ENCODE measurements at places on chromosomes 6 and 20.

DNA sequence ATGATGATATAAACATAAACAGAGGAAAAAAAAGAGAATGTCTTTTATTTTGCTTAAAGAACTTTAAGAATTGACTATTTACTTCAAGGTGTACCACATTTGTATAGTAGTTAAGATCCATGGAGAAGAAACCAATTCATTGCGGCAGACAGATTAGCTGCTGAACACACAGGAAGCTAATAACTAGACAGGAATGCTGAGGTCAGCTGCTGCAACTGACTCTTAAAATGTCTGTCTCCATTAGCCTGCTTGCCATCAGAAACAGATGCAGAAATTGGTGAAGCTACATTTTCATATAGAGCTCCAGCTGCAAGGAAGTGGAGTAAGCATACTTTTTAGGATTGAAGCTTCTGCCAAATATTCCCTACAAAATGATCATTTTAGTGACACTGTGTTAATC lies 939.5 kb downstream of the EPHA7 start:
- DNase-seq: no peak

DNA sequence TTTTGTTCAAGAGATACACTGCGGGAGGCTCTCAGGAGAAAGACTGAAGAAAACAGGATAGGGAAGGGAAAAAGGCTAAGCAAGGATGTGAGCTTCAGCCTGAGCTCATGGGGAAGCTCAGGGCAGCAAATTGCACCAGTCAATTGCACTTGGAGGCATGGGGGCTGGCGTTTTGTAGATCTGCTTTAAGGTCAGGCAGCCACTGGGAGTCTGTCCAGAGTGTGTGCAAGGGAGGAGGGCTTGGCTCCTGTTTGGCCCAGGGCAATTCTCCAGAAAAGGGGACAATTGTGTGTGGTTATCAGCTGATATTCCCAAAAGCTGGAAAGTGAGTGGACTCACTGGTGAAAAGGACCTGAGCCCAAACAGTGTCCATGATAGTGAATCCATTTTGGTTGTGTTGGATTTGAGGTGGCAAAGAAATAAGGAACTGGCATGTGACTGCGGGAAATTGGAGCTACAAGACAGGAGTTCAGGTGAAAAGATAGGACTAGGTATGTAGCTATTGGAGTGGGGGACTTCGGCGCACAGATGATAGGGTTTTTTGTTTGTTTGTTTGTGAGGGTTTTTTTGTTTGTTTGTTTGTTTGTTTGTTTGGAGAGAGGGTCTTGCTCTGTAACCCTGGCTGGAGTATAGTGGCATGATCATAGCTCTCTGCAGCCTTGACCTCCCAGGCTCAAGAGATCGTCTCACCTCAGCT lies 22.3 kb upstream of the IER3 start:
- no peak for DNase-seq

DNA sequence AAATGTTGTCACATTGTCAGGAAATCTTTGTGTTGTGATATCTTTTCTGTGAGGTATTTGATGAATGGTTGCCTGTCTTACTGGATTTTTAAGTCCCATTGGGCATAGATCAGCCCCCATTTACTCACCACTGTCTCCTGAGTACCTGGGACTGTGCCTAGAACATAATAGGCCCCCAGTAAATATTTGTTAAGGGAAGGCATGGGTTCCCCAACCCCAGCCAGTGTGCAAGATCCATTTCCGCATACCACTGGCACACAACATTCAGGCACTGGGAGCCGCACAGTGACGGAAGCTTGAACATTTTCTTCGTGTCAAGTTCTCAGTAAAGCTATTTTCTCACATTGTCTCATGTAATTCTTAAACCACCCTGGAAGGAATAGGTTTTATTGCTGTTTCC lies 72.2 kb downstream of the UNC5CL start:
- no peak for DNase-seq

- peak; percentile 69 for DNase-seq
Observed at GRCh38 chr6:113464960-113465359, 392.2 kb upstream of the MARCKS start.

- peak; percentile 91 for DNase-seq
Observed at GRCh38 chr6:132153221-132153898, 202.2 kb upstream of the CCN2 start.

GRCh38 chr6:21648475-21649050 lies 55.0 kb downstream of the SOX4 start:
- no peak for DNase-seq

GRCh38 chr20:11067359-11067758 lies 393.6 kb upstream of the JAG1 start:
- DNase-seq: peak; percentile 29

- DNase-seq: no peak
Observed at GRCh38 chr6:88916615-88917208, 46.7 kb downstream of the RNGTT start.

DNA sequence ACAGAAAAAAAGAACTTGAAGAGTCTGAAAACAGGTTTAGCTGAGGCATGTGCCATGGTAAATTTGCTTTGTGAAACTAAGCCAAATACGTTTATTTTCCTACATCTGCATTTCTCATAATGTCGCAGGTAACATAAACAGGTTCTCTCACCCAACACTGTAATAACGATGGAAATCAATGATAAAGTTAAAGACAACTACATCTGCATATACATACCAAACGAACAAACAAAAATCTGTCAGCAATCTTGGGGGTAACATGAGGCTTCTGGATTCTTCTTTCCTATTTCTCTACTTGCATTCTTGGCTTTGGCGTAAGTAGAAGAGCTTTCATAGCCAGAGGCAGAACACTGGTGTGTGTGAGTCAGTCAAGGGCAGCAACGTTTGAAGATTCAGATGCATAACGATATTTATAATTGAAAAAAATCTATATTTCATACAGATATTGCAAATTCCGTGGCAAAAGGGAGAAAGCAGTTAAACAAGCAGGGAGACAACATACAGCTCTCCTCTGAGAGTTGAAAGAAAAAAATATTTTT lies 195.1 kb downstream of the EDN1 start:
- DNase-seq: peak; percentile 55

DNA sequence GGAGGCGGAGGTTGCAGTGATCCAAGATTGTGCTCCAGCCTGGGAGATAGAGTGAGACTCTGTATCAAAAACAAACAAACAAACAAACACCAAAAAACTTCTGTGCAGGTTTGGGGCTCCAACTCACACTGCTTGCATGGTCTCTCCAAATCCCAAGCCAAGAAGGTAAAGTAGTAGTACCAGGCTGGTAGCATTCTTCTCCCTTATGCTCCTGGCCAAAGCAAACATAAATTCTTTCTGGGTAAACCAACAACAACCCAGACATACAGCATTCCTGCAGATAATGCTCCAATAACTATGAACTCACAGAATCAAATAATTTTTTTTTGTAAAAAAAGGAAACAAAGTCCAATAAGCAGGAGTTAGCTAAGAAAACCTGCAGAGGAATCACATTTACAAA lies 57.8 kb upstream of the KLHL31 start:
- DNase-seq: no peak

GRCh38 chr6:1621070-1621701 lies 11.5 kb downstream of the FOXC1 start:
- no peak for DNase-seq

GRCh38 chr6:150878347-150879213 lies 13.1 kb downstream of the MTHFD1L start:
- DNase-seq: no peak

DNA sequence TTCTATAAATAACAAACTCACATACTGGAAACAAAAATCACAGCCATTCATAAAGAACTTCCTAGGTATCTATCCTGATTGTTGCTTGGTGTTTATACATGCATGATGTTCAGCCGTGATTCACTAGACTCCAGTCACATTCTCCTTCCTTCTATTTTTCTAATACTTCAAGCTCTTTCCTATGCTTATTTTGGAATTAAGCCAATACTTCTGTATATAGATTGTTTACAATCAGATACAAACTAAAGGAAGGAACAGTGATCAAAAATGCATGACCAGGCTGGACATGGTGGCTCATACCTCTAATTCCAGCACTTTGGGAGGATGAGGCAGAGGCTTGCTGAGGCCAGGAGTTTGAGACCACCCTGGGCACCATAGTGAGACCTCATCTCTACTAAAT lies 377.5 kb upstream of the IRAK1BP1 start:
- DNase-seq: no peak

- DNase-seq: peak; percentile 82
Observed at GRCh38 chr6:7107578-7108195, at the start of gene RREB1. TSS of gene RREB1 (plus strand) at chr6:7107961. CDS start at chr6:7181912, 73,951 bp downstream.

DNA sequence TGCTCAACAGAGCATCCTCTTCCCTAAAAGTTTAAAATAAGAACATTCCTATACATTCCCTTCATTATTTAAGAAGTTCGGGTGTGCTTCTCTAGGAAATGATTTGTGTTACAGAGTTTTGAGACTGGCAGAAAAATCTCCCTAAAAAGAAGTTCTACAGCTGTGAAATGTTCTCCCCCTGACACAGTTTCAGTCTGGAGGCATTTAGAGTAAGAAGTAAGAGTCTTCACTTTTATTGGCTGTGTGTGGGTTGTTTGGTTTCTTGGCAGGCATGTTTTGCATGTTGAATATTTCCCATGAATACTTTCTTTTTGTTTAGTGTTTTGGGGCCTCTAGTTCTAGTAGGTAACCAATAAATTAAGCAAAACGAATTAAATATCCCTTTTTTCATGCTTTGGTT lies 195.9 kb downstream of the TENT5A start:
- DNase-seq: peak; percentile 42

- DNase-seq: peak; percentile 45
Observed at GRCh38 chr6:579339-579738, 77.6 kb downstream of the HUS1B start.

GRCh38 chr6:90224196-90224595 lies 72.4 kb downstream of the BACH2 start:
- no peak for DNase-seq

DNA sequence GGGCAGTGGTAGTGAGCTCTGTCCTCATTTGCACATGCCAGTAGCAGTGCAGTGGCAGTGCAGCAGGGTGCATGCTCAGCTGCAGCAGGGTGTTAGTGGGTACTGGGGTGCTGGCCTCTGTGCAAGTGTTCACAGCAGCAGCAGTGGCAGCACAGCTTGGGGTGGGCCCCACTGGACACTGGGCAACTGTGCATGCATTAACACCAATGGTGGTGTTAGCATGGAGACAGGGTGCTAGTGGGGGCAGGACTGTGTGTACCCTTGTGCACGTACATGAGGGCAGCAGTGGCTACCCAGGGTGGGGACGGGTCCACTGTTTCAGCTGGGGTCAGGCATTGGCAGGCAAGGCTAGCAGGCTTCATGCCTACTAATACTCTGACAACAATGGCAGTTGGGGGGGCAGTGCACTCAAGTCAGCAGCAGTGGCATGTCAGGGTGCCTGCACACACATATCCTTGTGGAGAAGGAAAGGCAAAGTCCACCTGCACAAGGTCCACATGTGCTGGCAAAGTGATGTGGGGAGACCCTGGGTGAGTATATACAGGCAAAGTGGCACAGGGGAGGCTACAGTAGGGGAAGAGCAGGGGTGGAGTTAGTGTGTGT lies 60.2 kb downstream of the UNC5CL start:
- no peak for DNase-seq

DNA sequence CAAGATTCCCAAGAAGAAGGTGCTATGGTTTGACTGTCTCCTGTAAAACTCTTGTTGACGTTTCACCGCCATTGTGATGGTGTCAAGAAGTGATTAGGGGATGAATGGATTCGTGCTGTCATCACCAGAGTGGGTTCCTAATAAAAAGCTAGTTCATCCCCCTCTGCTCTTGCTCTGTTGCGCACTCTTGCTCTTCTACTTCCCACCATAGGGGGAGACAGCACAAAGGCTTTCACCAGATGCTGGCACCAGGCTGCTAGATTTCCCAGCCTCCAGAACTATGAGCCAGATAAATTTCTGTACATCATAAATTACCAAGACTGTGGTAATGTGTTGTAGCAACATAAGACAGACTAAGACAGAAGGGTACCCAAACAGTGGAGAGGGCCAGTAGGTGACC lies 21.6 kb upstream of the CCDC28A start:
- DNase-seq: no peak
